Fibroblast of the conjunctiva (primary cell): ENCODE measurements at places on chromosomes 6 and 20.
A peak's percentile ranks its signal among the peaks of the same experiment; 100 is the strongest.

- no peak for DNase-seq
These were observed 891 bp downstream of the RIPPLY2 start for GRCh38 chr6:83854001-83854501.

- no peak for DNase-seq
These were observed 823.6 kb downstream of the MAFB start for GRCh38 chr20:39865446-39865845.

DNA sequence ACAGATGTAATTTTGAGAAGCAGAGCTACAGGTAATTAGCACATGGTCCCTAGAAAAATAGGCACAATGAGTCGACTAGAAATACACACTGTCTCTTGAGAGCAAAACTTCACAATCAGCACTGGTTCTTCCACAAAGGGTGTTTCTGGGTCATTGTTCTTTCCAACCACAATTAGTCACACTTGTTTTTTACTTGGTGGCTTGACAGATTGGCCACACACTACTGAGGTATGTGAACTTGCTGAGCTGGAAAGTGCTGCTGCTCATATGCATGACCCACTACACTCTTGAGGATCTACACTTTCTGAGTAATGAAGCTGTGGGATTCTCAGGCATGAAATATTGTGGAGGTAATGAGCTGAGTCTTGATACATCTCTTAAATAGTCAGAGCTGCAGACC lies 347.7 kb downstream of the BCKDHB start:
- peak; percentile 38 for DNase-seq

DNA sequence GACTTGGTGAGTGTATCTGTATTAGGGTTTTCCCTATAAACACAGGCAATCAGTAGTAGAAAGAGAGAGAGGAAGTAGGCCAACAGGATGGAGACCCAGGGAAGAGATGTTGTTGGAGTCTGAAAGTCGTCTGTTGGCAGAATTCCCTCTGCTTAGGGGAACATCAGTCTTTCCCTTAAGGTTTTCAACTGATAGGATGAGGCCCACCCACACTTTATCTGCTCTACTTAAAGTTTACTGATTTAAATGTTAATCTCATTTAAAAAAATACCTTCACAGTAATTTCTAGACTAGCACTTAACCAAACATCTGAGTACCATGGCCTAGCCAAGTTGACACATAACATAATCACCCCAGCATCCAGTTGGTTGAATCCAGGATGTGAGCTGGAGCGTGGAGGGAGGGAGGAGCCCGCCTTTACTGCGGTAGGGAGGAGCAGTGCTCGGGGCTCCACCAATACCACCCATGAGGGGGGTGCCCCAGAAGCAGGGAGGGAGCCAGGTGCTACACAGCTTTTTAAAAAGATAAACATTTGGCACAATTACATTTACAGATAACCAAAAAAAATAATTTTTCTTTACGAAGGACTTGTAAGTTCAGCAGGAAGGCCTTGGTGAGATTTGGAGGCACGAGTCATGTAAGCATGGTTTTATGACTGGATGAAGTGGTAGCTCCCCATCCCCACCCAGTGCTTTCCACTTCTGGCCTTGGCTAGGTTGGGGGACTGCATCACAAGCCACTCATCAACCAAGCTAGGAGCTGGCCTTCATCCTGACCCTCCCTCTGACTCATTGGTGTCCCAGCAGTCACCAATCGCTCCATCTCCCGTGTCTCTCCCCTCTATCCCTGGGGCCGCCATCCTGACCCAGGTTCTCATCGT lies 18.4 kb upstream of the SNX9 start:
- no peak for DNase-seq

DNA sequence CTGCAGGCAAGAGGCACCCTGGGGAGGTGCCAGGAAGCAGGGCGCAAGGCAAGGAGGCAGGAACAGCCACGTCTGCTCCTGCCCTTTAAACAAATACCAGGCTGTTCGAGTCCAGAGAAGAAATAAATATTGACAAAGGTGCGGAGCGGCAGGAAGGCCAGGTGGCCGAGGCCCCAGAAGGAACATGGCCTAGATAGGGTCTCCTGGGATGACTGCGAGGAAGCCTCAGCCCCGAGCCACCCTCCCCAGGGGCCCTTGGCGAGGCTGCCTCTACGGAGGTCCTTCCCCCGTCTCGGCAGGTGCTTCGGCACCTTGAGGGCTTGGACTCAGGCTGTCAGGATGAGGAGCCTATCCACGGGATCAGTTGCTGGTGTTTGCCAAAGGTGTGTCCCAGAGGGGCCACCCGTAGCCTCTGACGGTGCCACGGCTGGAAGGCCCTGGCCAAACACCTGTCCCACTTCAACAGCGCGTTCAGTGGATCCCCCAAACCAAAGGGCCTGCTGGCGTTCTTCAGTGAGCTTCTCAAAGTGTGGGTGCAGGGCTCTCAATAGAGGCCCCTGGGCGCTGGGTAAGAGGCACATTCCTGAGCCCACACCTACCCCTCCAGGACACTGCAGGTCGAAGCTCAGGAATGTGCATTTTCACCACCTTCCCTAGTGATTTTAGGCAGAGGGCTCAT lies 39.8 kb downstream of the SNX5 start:
- DNase-seq, result no peak

DNA sequence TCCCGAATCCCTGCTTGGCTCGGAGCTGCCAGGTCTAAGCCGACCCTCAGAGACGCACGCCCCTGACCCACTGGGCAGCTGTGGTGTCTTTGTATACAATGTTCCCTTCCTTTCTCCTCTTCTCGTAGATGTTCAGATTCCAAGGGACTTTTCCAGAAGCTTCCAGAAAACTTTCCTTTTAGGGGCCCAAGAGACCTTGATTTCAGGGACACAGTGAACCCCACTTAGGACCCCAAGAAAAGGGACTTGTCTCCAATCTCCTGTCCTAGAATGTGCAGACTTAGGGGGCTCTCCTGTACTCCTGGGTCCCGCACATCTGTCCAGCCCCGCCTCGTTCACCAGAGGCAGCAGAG lies 103.5 kb downstream of the EDN3 start:
- no peak for DNase-seq

- DNase-seq, result no peak
These were observed 55.6 kb downstream of the FAM120B start for GRCh38 chr6:170362121-170362520.

DNA sequence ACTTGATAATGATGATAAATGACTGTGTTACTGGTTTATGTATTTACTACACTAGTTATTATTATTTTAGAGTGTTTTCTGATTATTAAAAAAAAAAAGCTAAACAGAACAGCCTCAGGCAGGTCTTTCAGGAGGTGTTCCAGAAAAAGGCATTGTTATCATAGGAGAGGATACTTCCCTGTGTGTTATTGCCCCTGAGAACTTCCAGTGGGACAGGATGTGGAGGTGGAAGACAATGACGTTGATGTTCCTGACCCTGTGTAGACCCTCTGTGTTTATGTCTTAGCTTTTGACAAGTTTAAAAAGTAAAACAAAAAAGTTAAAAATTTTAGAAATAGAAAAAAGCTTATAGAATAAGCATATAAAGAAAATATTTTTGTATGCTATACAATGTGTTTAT lies 49.1 kb downstream of the NCOA7 start:
- DNase-seq, result no peak

- no peak for DNase-seq
These were observed 118.4 kb downstream of the JPH2 start for GRCh38 chr20:44068316-44069201.

DNA sequence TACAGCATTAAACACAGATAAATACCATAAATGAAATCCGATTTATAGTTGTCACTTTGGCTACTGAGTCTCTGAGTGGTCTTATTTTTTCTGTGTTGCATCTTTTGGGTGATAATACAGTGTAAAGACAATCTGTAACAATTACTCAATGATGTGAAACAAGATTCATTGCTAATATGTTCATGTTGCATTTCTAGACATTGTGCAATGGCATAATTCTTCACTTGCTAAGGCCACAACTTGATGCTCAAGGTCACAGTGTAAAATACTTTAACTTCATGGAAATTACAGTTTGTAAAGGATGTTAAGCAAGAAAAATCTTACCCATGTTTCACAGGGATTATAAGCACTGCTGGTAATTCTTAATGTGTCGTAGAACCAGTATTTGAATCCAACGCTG lies 74.9 kb upstream of the SMLR1 start:
- peak; percentile 18 for DNase-seq

GRCh38 chr6:38805692-38806091 lies 90.6 kb downstream of the DNAH8 start:
- no peak for DNase-seq

DNA sequence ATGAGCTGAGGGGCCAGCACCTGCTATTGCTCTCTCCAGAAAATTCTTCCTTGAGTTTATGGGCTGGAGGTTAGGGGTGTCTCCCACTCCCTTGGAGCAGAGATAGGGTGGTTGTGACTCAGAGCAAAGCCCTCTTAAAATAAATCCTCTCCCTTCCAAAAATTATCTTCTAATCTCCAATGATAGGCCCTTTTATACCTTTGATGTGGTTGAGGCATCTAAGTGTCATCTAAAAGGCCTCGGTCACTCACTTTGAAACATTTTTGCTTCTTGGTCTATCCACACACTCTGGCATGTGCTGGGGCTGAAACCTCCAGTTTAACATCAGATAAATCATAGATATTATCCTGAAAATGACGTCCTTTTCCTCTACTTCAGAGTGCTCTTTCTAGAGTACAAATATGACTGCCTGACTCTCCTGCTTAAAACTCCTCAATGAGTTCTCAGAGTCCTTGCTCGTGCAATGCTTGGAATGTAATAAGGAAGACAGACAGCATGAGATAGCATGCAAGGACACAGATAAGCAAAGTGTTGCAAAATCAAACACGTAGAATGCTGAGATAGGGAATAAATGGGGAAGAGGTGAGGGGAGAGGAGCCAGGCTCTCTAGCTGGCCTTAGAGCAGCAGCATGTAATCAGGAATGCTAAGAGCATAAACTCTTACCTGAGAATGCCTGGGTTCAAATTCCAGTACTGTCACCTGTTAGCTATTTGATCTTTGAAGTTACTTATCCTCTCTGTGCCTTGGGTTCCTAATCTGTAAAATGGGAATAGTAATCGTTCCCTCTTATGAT lies 374.1 kb upstream of the CITED2 start:
- no peak for DNase-seq

GRCh38 chr6:118867181-118867580 lies 26.8 kb upstream of the ASF1A start:
- no peak for DNase-seq

DNA sequence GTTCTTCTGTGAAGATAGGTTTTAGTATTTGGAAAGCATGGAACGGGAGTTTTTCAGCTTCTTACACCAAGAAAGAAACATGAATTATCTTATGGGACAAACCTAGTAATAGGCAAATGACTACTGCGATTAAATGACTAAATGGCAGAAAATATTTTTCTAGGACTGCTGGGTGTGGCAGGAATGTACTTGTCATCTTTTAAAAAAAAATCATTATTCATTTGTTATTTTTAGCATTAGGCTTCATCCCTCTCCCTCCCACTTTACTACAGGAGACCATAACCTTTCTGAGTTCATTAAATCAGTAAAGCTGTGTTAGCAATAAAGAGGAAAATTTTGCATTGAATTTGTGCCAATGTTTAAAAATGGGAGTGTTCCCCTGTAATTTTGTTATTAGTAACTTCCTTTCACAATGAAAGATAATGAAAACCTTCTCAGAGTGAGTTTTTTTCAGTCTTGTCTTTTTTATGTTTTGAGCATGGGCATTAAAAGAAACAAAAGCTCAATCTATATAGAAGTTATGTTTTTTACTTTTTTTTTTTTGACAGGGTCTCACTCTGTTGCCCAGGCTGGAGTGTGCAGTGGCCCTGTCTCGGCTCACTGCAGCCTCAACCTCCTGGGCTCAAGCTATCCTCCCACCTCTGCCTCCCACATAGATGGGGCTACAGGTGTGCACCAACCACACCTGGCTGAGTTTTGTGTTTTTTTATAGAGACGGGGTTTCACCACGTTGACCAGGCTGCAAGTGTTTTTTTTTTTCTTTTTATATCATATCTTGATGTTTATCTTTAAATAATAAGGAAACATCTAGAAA lies 105.6 kb upstream of the CLDN20 start:
- no peak for DNase-seq

- DNase-seq, result no peak
These were observed 17.0 kb upstream of the SNX3 start for GRCh38 chr6:108277831-108278230.

- peak; percentile 23 for DNase-seq
These were observed 437.5 kb upstream of the RGS17 start for GRCh38 chr6:153568628-153569027.

DNA sequence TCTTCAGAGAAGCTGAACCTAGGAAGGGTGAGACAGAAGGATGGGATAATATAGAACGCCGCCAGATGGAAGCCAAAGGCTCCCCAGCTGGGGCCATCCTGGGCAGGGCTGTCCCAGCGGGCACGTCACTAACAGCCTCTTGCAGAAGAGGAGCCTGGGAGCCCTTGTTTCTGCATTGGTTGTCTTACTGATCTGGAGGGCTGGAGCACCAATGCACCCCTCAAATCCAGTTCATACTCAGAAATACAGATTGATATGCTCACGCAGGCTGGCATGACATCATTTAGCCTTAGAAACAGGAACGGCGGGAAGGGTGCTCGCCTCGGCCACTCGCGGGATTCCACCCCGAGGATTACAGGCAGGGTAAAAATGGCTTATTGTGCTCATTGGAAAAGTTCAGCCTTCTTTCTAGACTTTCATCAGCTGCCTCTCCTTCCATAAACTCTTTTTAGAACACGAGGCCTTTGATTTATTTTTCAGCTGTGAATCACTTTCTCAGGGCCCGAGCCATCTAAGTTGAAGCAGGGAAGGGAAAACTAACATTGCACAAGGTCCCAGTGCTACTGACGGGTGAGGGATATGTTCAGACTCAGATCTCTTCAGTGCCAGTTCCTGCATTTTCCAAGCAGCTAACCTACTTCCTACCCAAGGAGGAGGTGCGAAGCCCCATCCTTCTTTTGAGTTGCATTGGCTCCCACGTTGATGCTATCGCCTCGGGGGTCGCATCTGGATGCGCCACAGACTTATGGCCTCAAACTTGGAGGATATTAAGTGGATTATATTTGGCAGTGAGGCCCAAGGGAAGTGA lies 82.3 kb downstream of the GMPR start:
- DNase-seq, result no peak

DNA sequence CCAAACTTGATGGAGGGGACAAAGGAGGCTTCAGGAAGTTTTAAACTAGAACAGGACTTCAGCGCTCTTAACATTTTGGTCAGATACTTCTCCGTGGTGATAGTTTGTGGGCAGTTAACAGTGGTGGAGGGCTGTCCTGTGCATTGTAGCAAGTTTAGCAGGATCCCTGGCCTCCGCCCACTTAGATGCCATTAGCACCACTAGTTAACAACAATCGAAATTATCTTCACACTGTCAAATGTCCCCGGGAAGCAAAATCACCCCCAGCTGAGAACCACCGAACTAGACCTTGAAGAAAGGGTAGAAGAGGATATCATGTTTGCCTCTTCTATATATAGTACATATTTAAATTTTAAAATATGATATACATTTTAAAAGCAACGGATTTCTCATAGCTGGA lies 13.6 kb downstream of the E2F3 start:
- no peak for DNase-seq
